ENCODE measurements at places on chromosomes 4 and X. TPM values are rescaled to one million over a fixed set of nuclear protein-coding genes. Genes with fewer than 3 reads are reported as not detected.

KDR gene
- polyA plus RNA-seq = 97.8 TPM

HHIP gene
- 16.4 TPM for polyA plus RNA-seq

GPM6B gene
- polyA plus RNA-seq = 37.5 TPM

RIPPLY1 gene
- polyA plus RNA-seq = 0.27 TPM

SEPSECS gene
- 9.0 TPM for polyA plus RNA-seq

DOK7 gene
- polyA plus RNA-seq = 0.31 TPM

HPGD gene
- polyA plus RNA-seq = 180 TPM

SPANXC gene
- not detected for polyA plus RNA-seq

SPANXN4 gene
- not detected for polyA plus RNA-seq

RNF212 gene
- 6.1 TPM for polyA plus RNA-seq

PIN4 gene
- 42.3 TPM for polyA plus RNA-seq

MFAP3L gene
- polyA plus RNA-seq = 1.8 TPM

KLHL4 gene
- 5.4 TPM for polyA plus RNA-seq

TAF9B gene
- polyA plus RNA-seq = 51.4 TPM

GLUD2 gene
- polyA plus RNA-seq = 2.8 TPM

NMU gene
- 9.1 TPM for polyA plus RNA-seq

MAMLD1 gene
- polyA plus RNA-seq = 14.5 TPM

DMRTC1 gene
- polyA plus RNA-seq = 1.7 TPM

CDS1 gene
- 20.2 TPM for polyA plus RNA-seq

CXorf38 gene
- 10.6 TPM for polyA plus RNA-seq

NXF2 gene
- 0.13 TPM for polyA plus RNA-seq

CFAP99 gene
- 1.1 TPM for polyA plus RNA-seq

HELT gene
- polyA plus RNA-seq = not detected
